ENCODE measurements at places on chromosomes 11 and 22.

DNA sequence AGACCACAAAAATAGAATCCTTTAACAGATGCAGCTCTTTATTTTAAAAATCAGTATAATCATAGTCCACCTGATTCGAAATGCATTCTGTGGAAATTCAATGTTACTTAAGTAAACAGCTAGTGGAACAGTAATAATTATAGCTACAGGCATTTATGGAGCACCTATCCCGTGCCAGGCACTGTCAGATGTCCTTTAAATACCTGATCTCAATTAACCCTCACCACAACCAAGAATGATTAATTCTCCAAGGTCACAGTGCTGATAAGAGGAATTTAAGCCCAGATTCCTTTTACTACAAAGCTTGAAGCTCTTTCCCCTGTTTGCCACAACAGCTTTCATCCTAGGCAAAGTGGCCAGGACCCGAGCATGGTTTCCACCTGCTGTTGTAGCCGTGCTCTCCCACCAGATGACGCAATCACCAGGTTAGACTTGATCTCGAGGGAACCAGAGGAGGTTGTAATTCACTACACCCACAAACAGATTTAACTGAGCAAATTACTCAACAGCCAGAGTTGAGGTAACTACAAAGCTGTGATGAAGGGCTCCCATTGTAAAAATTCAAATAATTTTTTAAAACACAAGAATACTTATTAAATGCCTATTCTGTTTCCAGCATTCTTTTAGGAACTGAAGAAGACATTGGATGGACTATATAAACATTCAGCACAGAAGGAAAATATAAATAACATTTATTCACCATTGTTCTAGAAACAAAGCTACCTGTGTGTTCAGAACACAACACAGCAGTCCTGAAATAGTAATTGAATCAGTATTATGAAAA lies 10.3 kb downstream of the PRDM10 start:
- peak; percentile 66 for DNase-seq

GRCh38 chr11:16933756-16934603 lies 80.2 kb downstream of the PLEKHA7 start:
- DNase-seq = no peak

- no peak for DNase-seq
Observed at GRCh38 chr22:31723723-31724122, 26.2 kb downstream of the PRR14L start.

DNA sequence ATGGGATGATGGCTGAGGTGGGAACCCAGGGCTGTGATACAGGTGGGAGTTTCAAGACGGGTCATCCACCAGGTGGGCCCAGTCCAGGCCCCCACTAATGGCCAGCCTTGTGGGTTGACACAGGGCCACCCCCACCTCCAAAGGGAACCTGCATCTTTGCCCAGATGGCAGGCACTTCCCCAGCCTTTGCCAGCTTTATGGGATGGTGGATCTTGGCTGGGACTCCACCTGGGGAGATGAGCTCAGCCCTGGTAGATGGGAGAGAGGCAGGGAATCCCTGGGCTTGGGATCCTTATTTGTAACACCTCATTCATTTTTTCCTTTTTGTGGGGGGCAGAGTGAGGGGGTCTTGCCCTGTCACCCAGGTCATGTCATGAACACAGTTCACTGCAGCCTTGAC lies 33.4 kb downstream of the CD82 start:
- DNase-seq = no peak

- DNase-seq = peak; percentile 63
Observed at GRCh38 chr22:28883917-28884746, 760 bp downstream of the ZNRF3 start.

DNA sequence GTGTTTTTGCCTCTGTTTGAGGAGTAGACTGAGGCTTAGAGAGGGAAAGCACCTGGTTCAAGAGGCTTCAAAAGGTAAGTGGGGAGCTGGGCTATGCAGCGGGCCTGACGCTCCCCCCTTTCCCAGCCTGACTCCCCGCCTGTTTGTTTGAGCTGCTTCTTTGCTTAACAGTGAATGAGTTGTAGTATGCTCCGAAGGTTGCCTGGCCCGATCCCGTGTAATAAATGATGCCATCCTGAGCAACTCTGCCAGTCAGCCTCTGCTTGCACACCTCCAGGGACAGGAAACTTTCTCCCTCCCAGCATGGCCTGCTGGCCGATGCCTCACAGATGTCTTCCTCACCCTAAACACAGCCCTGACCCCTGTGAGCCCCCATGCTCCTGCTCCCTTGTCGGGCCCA lies 45.5 kb upstream of the TTLL12 start:
- DNase-seq = no peak

DNA sequence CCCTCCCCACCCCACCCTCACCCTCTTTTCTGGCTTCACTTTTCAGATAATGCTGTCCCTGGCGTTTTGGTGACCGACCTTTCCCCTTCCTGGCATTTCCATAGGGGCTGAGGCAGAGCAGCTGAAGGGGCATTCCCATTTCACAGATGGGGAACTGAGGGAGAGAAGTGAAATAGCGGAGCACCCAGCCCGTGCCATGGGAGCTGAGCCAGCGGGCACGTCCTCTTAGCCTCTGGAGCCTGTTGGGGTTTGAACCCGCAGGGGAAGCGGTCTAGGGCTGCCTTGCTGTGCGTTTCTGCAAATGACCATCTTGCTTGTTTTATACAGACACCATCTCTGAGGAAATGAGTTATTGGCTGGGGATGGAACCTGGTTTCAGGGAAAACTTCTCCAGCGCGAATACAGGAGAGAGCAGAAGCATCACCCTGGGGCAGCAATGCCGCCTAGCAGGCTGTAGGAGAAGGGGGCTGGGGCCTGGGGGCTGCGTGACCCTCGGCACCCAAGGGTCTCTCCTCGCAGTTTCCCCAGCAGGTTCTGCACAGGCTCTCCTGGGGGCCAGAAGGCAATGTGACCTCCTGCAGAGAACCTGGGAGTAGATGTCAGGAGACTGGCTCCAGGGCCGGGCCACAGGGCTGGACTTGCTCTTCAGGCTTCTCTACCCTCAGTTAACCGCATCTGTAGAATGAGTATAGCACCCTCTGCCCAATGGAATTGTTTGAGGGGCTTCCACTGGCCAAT lies 1.5 kb downstream of the PTPRJ start:
- no peak for DNase-seq

- DNase-seq = no peak
Observed at GRCh38 chr11:35523331-35523768, 2.1 kb downstream of the PAMR1 start.

GRCh38 chr11:35911616-35912165 lies 32.2 kb upstream of the LDLRAD3 start:
- DNase-seq = no peak

All from WTC11 (cell line).